ENCODE measurements at places on chromosomes 16 and 17. TPM values are rescaled to one million over a fixed set of nuclear protein-coding genes. Genes with fewer than 3 reads are reported as not detected.

Gene SMG6
- total RNA-seq, result 35.3 TPM

Gene WDR81
- total RNA-seq, result 24.8 TPM

Gene PIK3R6
- total RNA-seq, result not detected

- DNase-seq, result no peak
These were observed 42.6 kb downstream of the NLRP1 start for GRCh38 chr17:5541610-5542202.

DNA sequence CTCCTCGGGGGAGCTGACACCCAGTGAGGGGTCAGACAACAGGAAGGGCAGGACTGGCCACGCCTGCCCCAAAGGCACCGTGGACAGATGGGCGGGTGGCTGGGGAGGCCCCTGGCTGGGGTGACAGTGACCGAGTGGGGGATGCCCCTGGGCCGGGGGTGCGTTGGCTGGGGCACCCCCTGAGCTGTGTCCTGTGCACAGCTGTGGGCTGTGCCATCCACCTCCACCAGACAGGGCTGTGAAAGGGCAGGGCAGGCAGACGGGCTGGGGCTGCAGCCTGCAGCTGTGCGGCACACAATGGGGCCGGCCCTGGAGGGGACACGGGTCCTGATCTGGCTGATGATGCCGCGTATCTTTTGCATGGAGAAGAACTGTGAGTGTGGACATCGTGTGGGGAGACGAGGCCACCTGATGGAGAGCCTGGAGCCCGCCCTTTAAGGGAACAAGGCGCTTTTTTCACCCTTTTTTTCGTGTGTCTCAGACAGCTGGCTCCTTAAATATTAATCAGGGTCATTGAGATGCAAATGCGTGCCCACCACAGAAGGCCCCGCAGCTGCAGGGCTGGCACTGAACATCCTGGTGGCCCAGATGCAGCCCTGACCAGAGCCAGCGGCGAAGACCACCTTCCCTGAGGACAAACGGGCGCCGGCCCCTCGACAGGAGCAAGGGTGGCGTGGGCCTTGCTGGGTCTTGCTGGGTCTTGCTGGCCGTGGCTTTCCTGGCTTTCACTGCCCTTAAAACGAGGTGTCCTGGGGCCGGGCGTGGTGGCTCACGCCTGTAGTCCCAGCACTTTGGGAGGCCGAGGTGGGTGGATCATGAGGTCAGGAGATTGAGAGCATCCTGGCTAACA, 42.4 kb upstream of the GNG13 start:
- no peak for DNase-seq
